ENCODE measurements at places on chromosomes 6 and 20. TPM values are rescaled to one million over a fixed set of nuclear protein-coding genes. Genes with fewer than 3 reads are reported as not detected.

DNA sequence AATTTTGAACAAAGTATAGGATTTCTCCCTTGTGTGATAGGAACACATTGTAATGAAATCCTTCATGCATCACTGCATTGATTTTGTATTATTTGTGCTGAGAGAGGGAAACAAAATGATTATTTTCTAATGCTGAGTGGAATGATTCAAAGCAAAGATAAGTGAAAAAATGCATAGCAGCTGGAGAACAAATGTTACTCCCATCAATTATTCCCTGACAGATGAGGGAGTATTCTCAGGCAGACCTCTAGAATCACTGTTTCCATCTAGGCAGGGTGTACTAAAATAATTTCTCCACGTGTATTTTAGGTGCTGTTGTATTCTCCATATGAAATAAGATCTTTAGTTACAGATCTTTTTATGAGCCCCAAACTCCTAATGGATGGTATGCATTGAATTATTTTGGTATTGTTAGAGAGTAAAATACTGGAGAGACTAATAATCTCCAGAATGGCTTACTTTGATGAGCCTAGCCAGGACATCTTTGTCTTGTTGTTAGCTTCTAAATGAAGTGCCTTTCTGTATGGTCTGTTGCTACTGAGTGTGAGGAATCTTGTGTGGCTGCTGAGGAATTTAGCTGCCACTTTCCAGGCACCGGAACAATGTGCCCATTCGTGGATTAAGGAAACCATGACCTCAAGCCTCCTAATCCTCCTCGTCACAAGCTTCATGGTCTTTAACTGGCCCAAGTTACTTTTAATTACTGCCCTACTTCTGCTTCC, 39.6 kb downstream of the RNF217 start:
- H3K36me3 ChIP-seq = no peaks in the 10 kb centered on the region
- H3K4me1 ChIP-seq = no peaks in the 10 kb centered on the region
- H3K4me3 ChIP-seq = no peak overlapping the region
- no peaks in the 10 kb centered on the region for H3K27me3 ChIP-seq
- H3K27ac ChIP-seq = no peak overlapping the region

DNA sequence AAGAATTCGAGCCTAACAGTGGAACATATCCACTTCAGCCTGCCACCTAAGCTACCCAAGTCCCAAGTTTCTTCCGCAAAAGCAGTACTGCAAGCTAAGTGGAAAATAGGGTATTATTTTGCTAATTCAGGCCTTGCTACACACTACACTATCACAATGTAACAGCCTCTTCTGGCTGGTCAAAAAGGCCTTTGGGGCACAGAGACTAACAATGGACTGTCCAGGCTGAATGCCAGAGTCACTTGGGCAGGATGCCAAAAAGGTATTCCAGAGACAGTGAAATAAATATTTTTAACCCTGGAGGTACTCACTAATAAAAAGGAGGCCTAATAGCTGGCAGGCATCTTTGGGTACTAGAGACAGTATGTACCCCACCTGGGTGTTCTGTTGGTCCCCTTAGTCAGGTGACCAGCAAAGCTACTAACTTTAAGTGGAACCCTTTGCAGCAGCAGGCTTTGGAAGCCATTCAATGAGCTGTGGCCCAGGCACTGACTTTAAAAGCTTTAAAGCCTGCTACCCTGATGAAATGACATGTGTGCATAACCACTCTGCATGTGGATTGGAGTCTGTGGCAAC, 692.1 kb downstream of the HTR1B start:
- H3K27me3 ChIP-seq = no peaks in the 10 kb centered on the region
- DNase-seq = no peak
- H3K4me3 ChIP-seq = no peak overlapping the region
- H3K36me3 ChIP-seq = no peaks in the 10 kb centered on the region
- H3K27ac ChIP-seq = no peak overlapping the region
- no peaks in the 10 kb centered on the region for H3K4me1 ChIP-seq

GRCh38 chr20:53847139-53847836, 223.1 kb downstream of the BCAS1 start:
- peak overlapping the region; percentile 52 for H3K4me3 ChIP-seq
- H3K27me3 ChIP-seq = no peaks in the 10 kb centered on the region
- no peaks in the 10 kb centered on the region for H3K36me3 ChIP-seq
- H3K4me1 ChIP-seq = peaks cover 46% of the 10 kb centered on the region
- DNase-seq = peak; percentile 73
- peak overlapping the region; percentile 55 for H3K27ac ChIP-seq

DNA sequence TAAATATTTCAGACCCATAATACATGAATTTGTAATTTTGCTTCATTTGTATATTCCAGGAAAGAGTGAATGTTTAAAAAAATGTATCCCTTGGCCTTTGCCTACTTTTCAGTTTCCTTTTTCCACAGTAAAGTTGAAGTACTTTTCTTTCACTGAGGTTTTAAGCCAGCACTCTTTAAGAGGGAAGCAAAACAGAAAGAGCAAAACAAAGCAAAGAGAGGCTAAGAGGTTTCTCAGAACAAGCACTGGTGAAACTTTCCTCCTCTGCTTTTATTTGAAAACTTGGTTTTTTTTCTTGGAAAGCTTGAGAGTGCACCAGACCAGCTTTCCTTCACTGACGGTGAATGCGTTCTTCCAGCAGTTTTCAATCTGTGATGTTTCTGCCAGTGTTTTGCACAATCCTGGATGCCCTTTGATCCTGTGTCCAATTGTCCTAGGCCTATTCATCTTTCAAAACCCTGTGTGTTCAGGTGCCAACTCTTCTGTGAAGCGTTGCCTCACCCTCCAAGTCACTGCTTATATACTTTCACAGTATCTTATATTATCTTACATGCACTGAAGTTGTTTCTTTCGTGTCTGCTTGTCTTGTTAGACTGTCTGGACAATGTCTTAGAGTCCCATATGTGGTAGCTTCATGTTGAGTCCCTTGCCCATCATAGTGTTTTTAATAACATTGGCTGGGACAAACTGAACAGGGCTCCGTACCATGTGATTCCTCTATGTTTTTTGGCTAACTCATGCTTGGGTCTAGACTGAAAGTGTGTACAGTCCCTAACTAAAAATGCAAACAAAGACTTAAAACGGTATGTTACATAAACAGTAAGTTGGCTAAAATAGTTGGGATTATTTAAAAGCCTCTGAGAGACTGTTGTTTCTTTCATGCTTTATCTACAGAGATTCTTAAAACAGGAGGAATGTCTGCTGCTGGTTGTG, 1.9 kb downstream of the RNF217 start:
- no peak overlapping the region for H3K27ac ChIP-seq
- H3K36me3 ChIP-seq = no peaks in the 10 kb centered on the region

- peaks cover 2% of the 10 kb centered on the region for H3K27me3 ChIP-seq
- H3K36me3 ChIP-seq = no peaks in the 10 kb centered on the region
- H3K4me3 ChIP-seq = no peak overlapping the region
- no peak for DNase-seq
- no peak overlapping the region for H3K27ac ChIP-seq
- H3K4me1 ChIP-seq = no peaks in the 10 kb centered on the region
Measured at GRCh38 chr6:56770011-56770520, 127.4 kb upstream of the DST start.

GRCh38 chr20:57509665-57510237, 15.2 kb downstream of the CTCFL start:
- H3K27me3 ChIP-seq = peaks cover 33% of the 10 kb centered on the region
- no peak overlapping the region for H3K4me3 ChIP-seq

- H3K27ac ChIP-seq = no peak overlapping the region
- no peaks in the 10 kb centered on the region for H3K36me3 ChIP-seq
- no peak for DNase-seq
- no peaks in the 10 kb centered on the region for H3K27me3 ChIP-seq
- no peak overlapping the region for H3K4me3 ChIP-seq
- H3K4me1 ChIP-seq = no peaks in the 10 kb centered on the region
Measured at GRCh38 chr6:54515013-54515412, 206.8 kb downstream of the TINAG start.

- H3K27me3 ChIP-seq = peaks cover 13% of the 10 kb centered on the region
- H3K36me3 ChIP-seq = no peaks in the 10 kb centered on the region
- DNase-seq = no peak
- H3K4me1 ChIP-seq = no peaks in the 10 kb centered on the region
Measured at GRCh38 chr6:17771609-17772008, 64.9 kb upstream of the NUP153 start.

- DNase-seq = no peak
- H3K4me3 ChIP-seq = peak overlapping the region; percentile 99
- H3K36me3 ChIP-seq = peaks cover 14% of the 10 kb centered on the region
- H3K4me1 ChIP-seq = peaks cover 31% of the 10 kb centered on the region
Measured at GRCh38 chr20:59939052-59939878, 840 bp downstream of the PPP1R3D start.

GRCh38 chr6:112877134-112878100, 530.3 kb downstream of the RFPL4B start:
- no peaks in the 10 kb centered on the region for H3K27me3 ChIP-seq
- no peaks in the 10 kb centered on the region for H3K36me3 ChIP-seq
- DNase-seq = no peak
- no peaks in the 10 kb centered on the region for H3K4me1 ChIP-seq
- no peak overlapping the region for H3K27ac ChIP-seq

GRCh38 chr6:75609639-75610590, 8.2 kb downstream of the SENP6 start:
- H3K27ac ChIP-seq = no peak overlapping the region
- DNase-seq = peak; percentile 42
- peaks cover 71% of the 10 kb centered on the region for H3K4me1 ChIP-seq
- peaks cover 24% of the 10 kb centered on the region for H3K36me3 ChIP-seq

DNA sequence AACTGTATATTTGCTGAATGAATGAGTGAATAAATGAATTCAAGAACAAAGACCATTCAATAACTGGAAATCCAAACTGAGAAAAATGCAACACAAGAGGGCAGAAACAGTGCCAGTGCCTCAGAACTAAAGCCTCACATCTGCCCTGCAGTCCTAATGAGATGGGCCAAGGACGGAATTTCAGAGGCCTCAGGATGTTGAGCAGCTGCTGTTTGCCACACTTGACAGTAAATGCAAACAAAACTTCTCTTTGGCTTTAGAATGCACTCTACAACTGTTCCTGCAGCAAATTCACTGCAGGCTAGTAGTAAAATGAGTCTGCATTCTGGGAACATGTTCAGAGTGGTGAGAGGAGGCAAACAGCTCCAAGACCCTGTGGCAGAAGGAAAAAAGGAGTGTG, 177.6 kb upstream of the LRFN2 start:
- no peaks in the 10 kb centered on the region for H3K36me3 ChIP-seq
- peaks cover 15% of the 10 kb centered on the region for H3K27me3 ChIP-seq
- H3K27ac ChIP-seq = no peak overlapping the region
- no peaks in the 10 kb centered on the region for H3K4me1 ChIP-seq
- DNase-seq = no peak
- H3K4me3 ChIP-seq = no peak overlapping the region

GRCh38 chr6:169868458-169868857, 117.0 kb downstream of the ERMARD start:
- no peaks in the 10 kb centered on the region for H3K4me1 ChIP-seq
- H3K4me3 ChIP-seq = no peak overlapping the region
- H3K27me3 ChIP-seq = no peaks in the 10 kb centered on the region
- DNase-seq = peak; percentile 82
- no peak overlapping the region for H3K27ac ChIP-seq
- no peaks in the 10 kb centered on the region for H3K36me3 ChIP-seq

DNA sequence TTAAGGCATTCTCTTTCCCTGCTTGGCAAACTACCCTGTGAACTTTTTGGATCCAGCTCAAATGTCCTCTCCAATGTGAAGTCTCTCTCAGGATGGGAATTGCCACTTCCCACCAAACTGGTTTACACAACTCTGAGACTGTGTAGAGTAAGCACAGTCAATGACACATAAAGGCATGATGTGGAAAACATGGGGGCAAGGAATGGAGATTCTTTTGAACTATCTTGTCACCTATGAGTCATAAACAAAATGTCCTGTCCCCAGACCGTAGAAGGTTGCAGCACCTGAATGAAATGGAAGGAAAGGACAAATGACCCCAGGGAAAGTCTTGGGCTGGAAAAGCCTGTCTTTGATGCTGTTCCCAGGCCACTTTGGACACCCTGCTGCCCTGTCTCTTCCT, 11.0 kb upstream of the KIF13A start:
- H3K4me3 ChIP-seq = no peak overlapping the region
- no peaks in the 10 kb centered on the region for H3K4me1 ChIP-seq
- no peak overlapping the region for H3K27ac ChIP-seq

The VWA7 gene
- total RNA-seq = 3.0 TPM

The PTPRA gene
- total RNA-seq = 71.5 TPM

The UNC5CL gene
- total RNA-seq = 1.2 TPM

The ENPP5 gene
- total RNA-seq = not detected

The BPIFB4 gene
- not detected for total RNA-seq

The C6orf15 gene
- not detected for total RNA-seq

The ADGRF1 gene
- total RNA-seq = not detected

The PKIB gene
- not detected for total RNA-seq

The CNKSR3 gene
- not detected for total RNA-seq

All from activated CD4-positive, alpha-beta T cell treated with anti-CD3 and anti-CD28 coated beads, Interleukin-2, amount 10 ng/mL, durations not matched to agents 24 days and 14 days (primary cell).